ENCODE measurements at places on chromosomes 16 and 17. TPM values are rescaled to one million over a fixed set of nuclear protein-coding genes. Genes with fewer than 3 reads are reported as not detected.

DNA sequence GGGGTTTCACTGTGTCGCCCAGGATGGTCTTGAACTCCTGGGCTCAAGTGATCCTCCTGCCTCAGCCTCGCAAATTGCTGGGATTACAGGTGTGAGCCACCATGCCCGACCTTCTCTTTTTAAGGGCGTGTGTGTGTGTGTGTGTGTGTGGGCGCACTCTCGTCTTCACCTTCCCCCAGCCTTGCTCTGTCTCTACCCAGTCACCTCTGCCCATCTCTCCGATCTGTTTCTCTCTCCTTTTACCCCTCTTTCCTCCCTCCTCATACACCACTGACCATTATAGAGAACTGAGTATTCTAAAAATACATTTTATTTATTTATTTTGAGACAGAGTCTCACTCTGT is 3.9 kb downstream of the STH start:
- DNase-seq, result no peak

Gene LAT
- 0.77 TPM for total RNA-seq

Gene TMEM100
- total RNA-seq, result 10.7 TPM

GRCh38 chr17:82804442-82805191 is 35.2 kb downstream of the ZNF750 start:
- no peak for DNase-seq

GRCh38 chr17:37490638-37491614 is 1.2 kb downstream of the DUSP14 start:
- DNase-seq, result peak; percentile 92

DNA sequence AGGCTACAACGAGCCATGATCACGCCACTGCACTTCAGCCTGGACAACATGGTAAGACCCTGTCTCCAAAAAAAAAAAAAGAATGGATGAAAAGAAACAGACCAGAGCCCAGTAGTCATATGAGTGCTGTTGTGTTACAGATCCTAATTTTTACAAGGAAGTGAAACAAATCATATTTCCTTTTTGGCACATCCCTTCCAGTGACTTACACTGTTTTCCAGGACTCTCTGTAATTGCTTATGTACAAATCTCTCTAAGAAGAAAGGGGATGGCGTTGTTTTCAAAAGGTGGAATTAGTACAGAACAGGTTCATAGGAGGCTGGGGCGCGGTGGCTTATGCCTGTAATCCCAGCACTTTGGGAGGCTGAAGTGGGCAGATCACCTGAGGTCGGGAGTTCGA is 19.8 kb upstream of the ZNF594 start:
- DNase-seq, result no peak

GRCh38 chr17:21194703-21195102 is 19.3 kb downstream of the TMEM11 start:
- DNase-seq, result no peak

- peak; percentile 96 for DNase-seq
Observed at GRCh38 chr16:1471569-1472194, 3.1 kb downstream of the CLCN7 start.

Gene NTN3
- 0.21 TPM for total RNA-seq

DNA sequence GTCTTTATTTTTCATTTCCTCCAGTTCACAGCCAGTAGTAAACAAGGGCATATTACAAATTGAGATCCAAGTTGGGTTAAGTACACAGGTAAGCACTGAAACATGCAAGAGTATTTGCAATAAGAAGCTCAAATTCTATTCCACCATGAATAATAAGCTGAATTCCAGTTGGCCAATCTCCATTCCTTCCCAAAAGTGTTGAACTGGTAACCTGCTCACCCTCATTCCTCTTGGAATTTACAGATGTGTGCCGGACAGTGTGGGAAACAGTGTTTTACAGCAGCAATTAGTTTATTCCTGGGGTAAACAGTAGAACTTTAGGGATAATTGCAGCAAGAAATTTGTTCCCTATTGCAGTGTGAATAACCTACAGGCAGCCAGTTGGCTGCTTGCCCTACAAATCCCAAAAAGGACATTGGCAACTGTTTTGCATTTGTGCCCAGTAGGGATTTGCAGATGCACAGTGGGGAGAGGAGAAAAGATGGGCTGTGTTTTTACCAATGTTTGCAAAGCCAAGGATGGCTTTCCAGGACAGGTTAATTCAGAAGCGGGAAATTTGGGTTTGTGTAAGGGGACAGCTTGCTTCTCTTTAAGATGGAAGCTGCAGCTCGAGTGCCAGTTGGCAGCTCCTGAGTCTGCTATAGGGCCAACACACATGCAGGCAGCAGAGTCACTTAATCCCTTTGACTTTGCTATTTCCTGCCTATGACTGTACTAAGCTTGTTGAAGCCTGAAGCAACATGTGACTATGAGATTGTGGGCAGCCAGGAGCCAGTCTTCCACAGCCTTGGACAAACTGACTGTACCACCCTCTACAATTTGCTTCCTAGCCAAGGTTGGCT is 318.9 kb downstream of the MAP2K6 start:
- DNase-seq, result peak; percentile 75

DNA sequence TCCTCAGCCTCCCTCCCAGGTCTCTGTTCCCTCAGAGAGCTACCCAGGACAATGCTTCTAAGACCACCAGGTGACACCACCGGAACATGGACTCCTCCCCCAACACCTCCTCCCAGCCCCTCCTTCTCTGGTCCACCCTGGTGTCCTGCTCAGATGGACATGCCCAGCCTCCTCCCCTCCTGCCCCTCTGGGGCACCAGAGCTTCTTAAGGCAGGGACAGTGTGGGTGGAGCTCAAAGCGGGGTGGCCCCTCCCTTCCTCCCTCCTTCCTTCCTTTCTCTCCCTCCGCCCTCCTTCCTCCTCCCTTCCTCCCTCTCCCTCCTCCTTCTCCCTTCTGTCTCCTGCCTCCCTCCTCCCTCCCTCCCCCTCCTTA is 22.7 kb downstream of the TRPV3 start:
- peak; percentile 14 for DNase-seq

DNA sequence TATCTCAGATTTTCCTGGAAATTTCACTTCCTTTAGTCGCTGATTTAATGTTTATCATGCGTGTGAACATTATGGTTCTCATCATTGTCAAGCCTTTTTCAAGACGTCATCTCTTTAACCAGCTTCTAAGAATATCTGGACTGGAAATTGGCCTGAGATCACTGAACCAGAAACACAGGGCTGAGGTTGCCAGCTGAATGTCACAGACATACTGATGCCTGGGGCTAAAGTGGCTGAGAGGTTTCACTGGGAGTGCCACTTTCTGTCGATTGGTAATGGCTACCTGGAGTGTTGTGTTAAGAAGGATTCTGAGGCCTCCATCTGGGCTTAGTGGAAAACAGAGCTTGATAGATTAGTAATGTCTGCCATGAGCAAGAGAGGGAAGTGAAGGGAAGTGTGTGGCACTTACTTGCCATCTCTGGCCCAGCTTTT is 54.2 kb downstream of the CRISPLD2 start:
- no peak for DNase-seq

Data from SK-MEL-5 (cell line).